ENCODE measurements at places on chromosomes 7 and 10. TPM values are rescaled to one million over a fixed set of nuclear protein-coding genes. Genes with fewer than 3 reads are reported as not detected.

- no peak for DNase-seq
- no peak overlapping the region for H3K27ac ChIP-seq
- peaks cover 24% of the 10 kb centered on the region for H3K27me3 ChIP-seq
- no peak overlapping the region for H3K4me3 ChIP-seq
- H3K4me1 ChIP-seq = no peaks in the 10 kb centered on the region
These were observed 5.3 kb downstream of the PAPOLB start for GRCh38 chr7:4856336-4857057.

DNA sequence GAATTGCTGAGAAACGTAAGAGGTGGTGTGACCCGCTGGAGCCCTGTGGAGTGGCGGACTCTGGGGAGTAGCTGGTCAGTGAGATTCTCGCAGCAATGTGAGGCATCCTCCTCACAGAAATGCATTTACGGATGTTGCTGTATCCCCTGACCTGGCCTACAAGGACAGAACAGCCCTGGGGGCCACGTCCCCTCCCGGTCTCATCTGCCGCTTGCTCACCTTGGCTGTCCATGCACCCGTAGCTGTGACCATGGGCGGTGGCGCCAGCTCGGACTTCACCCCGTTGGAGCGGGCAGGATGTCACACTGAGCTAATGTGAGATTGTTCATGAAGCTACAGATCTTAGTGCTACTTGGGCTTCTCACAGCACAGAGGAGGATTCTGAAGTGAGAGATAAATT is 193.8 kb downstream of the EBF3 start:
- no peaks in the 10 kb centered on the region for H3K4me1 ChIP-seq
- H3K27me3 ChIP-seq = no peaks in the 10 kb centered on the region
- peak; percentile 28 for DNase-seq

GRCh38 chr7:82705517-82706260 is 262.1 kb upstream of the CACNA2D1 start:
- peak overlapping the region; percentile 34 for H3K27ac ChIP-seq
- H3K36me3 ChIP-seq = no peaks in the 10 kb centered on the region
- H3K4me1 ChIP-seq = peaks cover 41% of the 10 kb centered on the region
- peak; percentile 53 for DNase-seq
- no peak overlapping the region for H3K4me3 ChIP-seq

DNA sequence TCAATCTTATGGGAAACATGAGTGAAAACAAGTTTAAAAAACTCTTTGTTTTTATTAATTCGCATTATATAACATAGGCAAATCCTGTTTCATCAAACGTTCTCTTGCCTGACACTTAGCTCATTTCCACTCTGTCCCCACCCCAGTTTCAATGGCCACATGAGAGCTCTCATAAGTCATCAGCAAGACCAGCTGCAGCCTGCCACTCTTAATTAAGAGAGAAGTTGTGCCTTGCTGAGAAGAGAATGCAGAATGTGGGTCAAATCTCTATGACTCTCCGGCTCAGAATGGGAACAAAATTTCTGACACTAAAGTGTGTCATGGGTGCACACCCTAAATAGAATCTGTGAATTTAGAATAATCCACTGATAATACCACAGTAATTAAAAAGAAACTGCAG is 39.6 kb downstream of the ASAH2 start:
- no peak overlapping the region for H3K27ac ChIP-seq
- no peak overlapping the region for H3K4me3 ChIP-seq
- DNase-seq = no peak
- no peaks in the 10 kb centered on the region for H3K4me1 ChIP-seq

- no peak overlapping the region for H3K4me3 ChIP-seq
- H3K4me1 ChIP-seq = no peaks in the 10 kb centered on the region
- no peak overlapping the region for H3K27ac ChIP-seq
- no peaks in the 10 kb centered on the region for H3K27me3 ChIP-seq
- no peak for DNase-seq
These were observed 33.0 kb downstream of the AKAP9 start for GRCh38 chr7:91973639-91974038.

DNA sequence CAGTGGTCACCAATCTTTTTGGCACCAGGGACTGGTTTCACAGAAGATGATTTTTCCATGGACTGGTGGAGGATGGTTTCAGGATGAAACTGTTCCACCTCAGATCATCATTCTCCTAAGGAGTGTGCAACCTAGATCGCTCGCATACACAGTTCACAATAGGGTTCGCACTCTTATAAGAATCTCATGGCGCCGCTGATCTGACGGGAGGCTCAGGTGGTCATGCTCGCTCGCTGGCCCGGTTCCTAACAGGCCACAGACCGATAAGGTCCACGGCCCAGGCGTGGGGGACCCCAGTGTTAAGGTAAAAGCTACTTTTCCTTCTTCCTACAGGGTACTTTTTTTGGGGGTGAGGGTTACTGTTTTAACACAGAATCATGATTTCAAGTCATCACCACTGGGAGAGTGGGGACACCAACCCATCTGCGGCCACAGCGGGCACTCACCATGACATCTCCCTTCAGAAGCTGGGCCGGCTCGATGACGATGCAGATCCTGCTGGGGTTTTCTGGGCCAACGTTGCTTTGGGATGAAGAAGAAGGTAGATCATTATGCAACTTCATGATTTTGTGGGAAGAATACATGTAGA is 170.5 kb downstream of the TNS3 start:
- H3K4me3 ChIP-seq = no peak overlapping the region
- no peak overlapping the region for H3K27ac ChIP-seq
- peaks cover 94% of the 10 kb centered on the region for H3K36me3 ChIP-seq
- peaks cover 22% of the 10 kb centered on the region for H3K4me1 ChIP-seq

- no peak for DNase-seq
- H3K36me3 ChIP-seq = peaks cover 37% of the 10 kb centered on the region
- no peaks in the 10 kb centered on the region for H3K4me1 ChIP-seq
- H3K27ac ChIP-seq = no peak overlapping the region
- no peaks in the 10 kb centered on the region for H3K27me3 ChIP-seq
These were observed 9.3 kb downstream of the SLC35G1 start for GRCh38 chr10:93903051-93903450.

- no peak overlapping the region for H3K4me3 ChIP-seq
- no peaks in the 10 kb centered on the region for H3K36me3 ChIP-seq
- H3K4me1 ChIP-seq = no peaks in the 10 kb centered on the region
- no peak overlapping the region for H3K27ac ChIP-seq
- H3K27me3 ChIP-seq = peaks cover 7% of the 10 kb centered on the region
- no peak for DNase-seq
These were observed 296.7 kb upstream of the GNAI1 start for GRCh38 chr7:79837915-79838314.

GRCh38 chr7:157528785-157529341 is 192.1 kb downstream of the DNAJB6 start:
- no peak overlapping the region for H3K4me3 ChIP-seq
- H3K4me1 ChIP-seq = no peaks in the 10 kb centered on the region
- no peak overlapping the region for H3K27ac ChIP-seq
- DNase-seq = peak; percentile 31
- no peaks in the 10 kb centered on the region for H3K36me3 ChIP-seq

GRCh38 chr7:153401795-153402720 is 642.5 kb downstream of the ACTR3B start:
- no peaks in the 10 kb centered on the region for H3K27me3 ChIP-seq
- H3K4me3 ChIP-seq = no peak overlapping the region
- DNase-seq = no peak
- H3K27ac ChIP-seq = no peak overlapping the region
- no peaks in the 10 kb centered on the region for H3K4me1 ChIP-seq

GRCh38 chr10:44180321-44181168 is 204.4 kb downstream of the CXCL12 start:
- no peaks in the 10 kb centered on the region for H3K27me3 ChIP-seq
- H3K4me3 ChIP-seq = no peak overlapping the region

- H3K4me3 ChIP-seq = no peak overlapping the region
- H3K4me1 ChIP-seq = no peaks in the 10 kb centered on the region
- H3K36me3 ChIP-seq = no peaks in the 10 kb centered on the region
- no peak for DNase-seq
- no peaks in the 10 kb centered on the region for H3K27me3 ChIP-seq
- no peak overlapping the region for H3K27ac ChIP-seq
These were observed 187.8 kb downstream of the NPSR1 start for GRCh38 chr7:34845666-34846361.

- H3K27me3 ChIP-seq = no peaks in the 10 kb centered on the region
- DNase-seq = peak; percentile 69
- H3K4me1 ChIP-seq = peaks cover 56% of the 10 kb centered on the region
- H3K4me3 ChIP-seq = no peak overlapping the region
These were observed 53.4 kb upstream of the CAMK2B start for GRCh38 chr7:44378744-44379143.

DNA sequence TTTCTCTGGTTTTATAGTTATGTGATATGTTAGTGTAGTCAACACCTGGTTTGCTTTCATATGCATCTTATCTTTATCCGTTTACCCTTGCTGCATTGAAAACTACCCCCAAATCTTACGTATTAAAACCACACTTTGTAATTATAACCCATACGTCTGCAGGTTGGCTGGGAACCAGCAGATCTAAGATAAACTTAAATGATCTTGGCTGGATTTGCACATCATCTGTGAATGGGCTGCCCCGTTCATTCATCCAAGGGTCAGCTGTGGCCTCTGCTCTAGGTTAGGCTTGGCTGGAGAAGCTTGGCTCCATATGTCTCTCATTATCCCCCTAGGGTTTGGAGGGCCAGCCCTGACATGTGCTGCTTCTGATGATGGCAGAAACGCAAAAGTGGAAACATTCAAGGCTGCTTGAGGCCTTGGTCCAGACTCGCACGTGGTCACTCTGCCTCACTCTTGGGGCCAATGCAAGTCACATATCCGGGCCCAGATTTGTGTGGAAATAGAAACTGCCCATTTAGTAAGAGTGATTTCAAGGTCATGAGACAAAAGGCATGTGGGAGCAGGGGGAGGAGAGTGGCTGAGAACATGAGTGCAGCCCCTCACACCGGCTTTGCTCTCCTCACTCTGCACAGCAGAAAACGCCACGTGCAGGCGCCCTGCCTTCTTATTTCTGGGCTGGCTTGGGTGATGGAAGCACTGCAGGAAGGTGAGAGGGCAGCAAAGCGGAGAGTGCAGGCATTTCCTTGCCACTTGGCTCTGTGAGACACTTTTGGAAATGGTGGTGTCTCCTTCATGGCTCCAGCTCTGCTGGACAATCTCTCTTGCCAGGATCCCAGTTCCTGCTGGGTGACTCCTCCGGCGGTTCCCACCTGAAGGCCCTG is 553.8 kb downstream of the GLRX3 start:
- no peak for DNase-seq
- no peak overlapping the region for H3K4me3 ChIP-seq
- no peak overlapping the region for H3K27ac ChIP-seq

DNA sequence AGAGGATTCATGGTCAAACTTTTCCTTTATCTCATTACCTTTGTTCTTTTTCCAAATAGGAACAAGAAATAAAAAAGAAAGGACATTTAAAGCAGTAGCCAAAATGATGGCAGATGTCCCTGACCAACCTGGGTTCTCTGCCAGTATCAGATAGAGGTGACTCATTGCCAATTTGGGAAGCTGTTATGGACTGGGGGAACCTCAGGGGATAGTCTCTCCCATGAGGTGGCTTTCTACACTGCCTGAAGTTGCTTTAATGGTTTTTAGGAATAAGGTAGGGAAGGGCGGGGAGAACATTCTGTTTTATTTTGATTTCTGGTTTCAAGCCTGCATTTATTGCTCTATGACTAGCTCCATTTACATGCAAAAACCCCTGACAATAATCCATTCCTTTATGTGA is 457.9 kb upstream of the TPK1 start:
- DNase-seq = no peak
- no peaks in the 10 kb centered on the region for H3K27me3 ChIP-seq
- H3K36me3 ChIP-seq = no peaks in the 10 kb centered on the region
- H3K4me1 ChIP-seq = no peaks in the 10 kb centered on the region
- H3K4me3 ChIP-seq = no peak overlapping the region

- H3K4me1 ChIP-seq = no peaks in the 10 kb centered on the region
- H3K36me3 ChIP-seq = no peaks in the 10 kb centered on the region
- H3K27ac ChIP-seq = no peak overlapping the region
- no peak for DNase-seq
- H3K27me3 ChIP-seq = no peaks in the 10 kb centered on the region
These were observed 31.0 kb upstream of the MXI1 start for GRCh38 chr10:110176141-110177030.

DNA sequence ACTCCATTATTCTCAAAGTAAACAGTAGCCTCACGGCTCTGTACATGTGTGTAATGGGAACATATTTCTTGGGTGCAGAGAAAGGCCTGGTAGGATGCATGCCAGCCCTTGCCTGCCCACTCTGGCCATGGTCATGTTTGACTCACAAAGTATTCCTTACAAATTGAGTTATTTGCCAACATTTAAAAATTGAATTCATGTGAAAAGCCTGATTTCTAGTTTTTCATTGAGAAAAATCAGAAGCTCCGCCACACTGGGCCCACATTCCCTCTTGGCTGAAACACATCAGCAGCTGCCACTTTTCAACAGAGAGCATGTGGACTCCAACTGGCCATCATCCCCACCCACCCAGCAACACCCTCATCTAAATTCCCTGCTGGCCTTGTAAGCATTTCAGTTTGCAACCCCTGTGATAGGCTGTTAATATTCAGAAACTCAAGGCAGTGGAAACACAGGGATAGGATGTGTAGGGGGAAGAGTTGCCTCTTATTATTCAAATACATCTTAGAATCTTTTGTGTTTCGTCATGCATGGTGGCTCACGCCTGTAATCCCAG is 40.9 kb downstream of the CDH23 start:
- no peaks in the 10 kb centered on the region for H3K27me3 ChIP-seq
- H3K27ac ChIP-seq = no peak overlapping the region
- H3K36me3 ChIP-seq = no peaks in the 10 kb centered on the region
- H3K4me3 ChIP-seq = no peak overlapping the region

DNA sequence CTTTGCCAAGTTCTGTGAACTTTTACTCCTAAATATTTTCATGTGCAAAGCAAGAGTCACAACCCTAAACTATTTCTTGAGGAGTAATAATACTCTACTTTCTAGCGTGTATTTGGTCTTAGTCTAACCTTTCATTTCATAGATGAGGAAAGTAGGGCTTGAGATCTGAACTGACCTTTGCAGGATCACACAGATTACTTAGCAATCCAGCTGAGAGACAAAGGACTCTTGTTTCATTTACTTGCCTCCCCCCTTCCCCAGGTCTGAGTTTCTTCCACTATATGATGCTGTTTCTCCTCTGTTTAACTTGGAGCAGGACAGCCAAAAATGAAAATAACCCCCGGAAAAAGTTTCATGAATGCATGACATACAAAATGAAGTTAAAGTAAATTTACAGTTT is 75.3 kb upstream of the PTN start:
- no peak for DNase-seq
- H3K27ac ChIP-seq = no peak overlapping the region
- H3K4me3 ChIP-seq = no peak overlapping the region
- no peaks in the 10 kb centered on the region for H3K4me1 ChIP-seq
- no peaks in the 10 kb centered on the region for H3K36me3 ChIP-seq
- H3K27me3 ChIP-seq = no peaks in the 10 kb centered on the region

The HOXA5 gene
- 0.79 TPM for total RNA-seq

The UCN3 gene
- not detected for total RNA-seq

The CARD11 gene
- total RNA-seq = 0.50 TPM

The URGCP gene
- 20.4 TPM for total RNA-seq

The IQCE gene
- total RNA-seq = 16.1 TPM

The PARP12 gene
- total RNA-seq = 21.4 TPM

The MSS51 gene
- total RNA-seq = 0.71 TPM

The OPALIN gene
- total RNA-seq = not detected

The NPTX2 gene
- total RNA-seq = 138 TPM

The LAMB1 gene
- 110 TPM for total RNA-seq

Measured in SJSA1 (cell line).